Left forelimb (tissue), 1 donor: ENCODE measurements at places on chromosomes 6 and 20.

GRCh38 chr20:61733891-61734732, 331.6 kb downstream of the TAF4 start:
- no peak for DNase-seq

DNA sequence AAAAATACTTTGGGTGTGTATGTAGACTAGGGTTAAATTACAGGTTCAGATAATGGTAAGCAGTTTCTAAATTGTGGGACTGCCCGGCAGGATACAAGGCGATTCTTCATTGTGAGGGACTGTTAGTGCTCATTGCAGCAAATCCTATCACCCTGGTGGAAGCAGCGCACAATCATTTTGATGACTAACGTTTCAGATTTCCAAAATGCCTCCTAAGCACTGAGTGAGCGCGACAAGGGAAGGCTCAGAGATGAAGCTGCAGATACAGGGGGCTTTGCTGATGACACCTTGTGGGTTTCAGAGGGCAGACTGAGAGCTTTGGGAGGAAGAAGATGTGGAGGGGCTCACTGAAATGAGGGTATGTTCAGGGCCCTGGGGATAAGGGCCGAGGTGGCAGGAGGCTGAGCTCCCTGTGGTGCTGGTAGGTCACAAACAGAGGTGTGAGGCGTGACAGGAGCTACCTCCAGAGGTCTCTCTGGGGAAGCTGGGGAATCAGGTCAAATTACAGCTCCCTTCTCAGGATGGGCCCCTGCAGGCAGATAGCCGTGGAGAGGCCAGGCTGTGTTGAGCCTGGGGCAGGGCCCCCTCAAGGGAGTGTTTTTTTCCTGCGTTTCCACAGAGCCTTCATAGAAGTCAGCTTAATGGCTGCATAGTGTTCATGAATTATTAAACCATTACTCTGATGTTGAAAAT, 84.5 kb upstream of the FYN start:
- no peak for DNase-seq

GRCh38 chr6:123203928-123204327, 207.9 kb downstream of the CLVS2 start:
- DNase-seq = no peak

GRCh38 chr20:6492271-6493055, 275.0 kb upstream of the BMP2 start:
- no peak for DNase-seq

DNA sequence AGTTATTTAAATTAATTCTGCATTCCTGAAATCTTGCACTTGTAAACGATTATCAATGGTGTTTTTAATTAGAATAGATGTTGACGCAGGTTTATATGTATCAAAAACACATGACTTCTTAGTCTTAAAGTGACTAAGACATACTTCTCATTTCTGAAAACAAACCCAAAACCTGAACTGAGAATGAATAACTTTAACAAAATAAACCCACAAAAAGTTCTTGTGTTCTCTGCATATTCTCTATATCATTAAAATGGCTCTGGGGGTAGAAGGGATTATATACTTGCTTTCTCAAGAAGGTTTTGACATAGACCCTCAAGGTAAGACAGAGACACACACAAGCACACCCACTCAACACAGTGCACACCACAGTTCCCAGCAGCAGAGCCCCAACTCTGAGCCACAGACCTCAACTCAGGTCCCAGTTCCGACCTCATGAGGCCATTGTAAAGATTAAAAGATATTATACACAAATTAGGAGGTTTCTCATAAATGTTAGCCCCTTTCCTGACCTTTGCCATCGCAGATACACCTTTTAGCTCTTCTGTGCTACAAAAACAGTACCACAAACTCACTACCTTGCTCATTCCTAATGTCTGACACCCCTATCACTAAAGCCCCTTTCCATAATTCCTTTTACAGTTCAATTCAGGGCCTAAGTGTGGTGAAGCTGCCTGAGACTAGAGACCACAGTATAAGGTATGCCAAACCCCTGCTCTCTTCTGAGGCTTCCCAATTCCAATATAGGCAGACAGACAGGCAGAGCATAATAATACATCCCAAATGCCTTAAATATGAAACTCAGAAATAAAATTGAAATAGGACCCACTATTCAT, 267.8 kb downstream of the PTPRK start:
- no peak for DNase-seq

- peak; percentile 87 for DNase-seq
Observed at GRCh38 chr20:653110-653589, at the start of gene SRXN1. SRXN1 (minus strand) TSS chr20:653200; CDS start chr20:653185, 15 bp downstream.

GRCh38 chr6:12246900-12247299, 43.3 kb upstream of the EDN1 start:
- DNase-seq = no peak

- no peak for DNase-seq
Observed at GRCh38 chr6:136511926-136512325, 38.3 kb downstream of the MAP7 start.

- DNase-seq = no peak
Observed at GRCh38 chr6:53598265-53598907, 53.5 kb upstream of the GCLC start.
